ENCODE measurements at places on chromosomes 3 and 15.

DNA sequence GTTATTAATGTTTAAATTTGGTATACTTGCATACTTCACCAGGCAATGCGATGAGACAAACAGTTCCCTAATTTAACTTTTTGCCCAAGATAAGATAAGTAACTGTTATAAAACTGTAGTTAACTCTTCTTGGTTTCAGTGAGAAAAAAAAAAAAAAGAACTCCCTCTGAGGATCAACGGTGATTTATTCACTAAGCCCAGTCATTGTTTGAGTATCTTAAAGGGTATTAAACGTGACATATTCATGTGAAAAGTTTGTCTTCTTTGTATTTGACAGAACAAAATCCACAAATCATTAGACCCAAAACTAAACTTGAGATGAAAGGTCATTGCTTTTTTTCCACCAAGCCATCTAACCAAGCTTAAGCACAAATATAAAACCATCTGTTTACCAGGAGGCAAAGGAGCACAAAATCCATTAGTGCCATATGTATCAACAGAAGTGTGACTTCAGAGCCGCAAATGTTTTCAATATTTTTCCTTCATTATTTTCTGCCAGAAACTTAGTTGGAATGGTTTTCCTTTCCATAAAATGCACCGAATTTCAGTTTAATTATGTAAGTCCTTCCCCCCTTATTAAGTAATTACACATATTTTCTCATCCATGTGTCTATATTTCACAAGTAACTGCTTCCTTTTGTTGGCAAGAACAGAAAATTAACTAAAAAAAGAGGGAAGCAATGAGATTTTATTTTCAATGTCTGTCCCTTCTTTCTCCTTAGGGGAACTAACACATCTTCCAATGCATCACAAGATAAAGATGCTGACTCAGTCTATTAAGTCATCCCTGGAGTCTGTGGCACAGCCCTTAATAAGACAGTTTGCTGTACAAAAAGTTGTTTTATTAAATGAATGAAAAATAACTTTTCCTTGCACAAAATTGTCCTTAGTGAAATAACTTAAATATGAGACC is 92.2 kb upstream of the RAP2B start:
- no peak for DNase-seq

- DNase-seq, result peak; percentile 9
These were observed 473 bp downstream of the FHIT start for GRCh38 chr3:61250784-61251173.

DNA sequence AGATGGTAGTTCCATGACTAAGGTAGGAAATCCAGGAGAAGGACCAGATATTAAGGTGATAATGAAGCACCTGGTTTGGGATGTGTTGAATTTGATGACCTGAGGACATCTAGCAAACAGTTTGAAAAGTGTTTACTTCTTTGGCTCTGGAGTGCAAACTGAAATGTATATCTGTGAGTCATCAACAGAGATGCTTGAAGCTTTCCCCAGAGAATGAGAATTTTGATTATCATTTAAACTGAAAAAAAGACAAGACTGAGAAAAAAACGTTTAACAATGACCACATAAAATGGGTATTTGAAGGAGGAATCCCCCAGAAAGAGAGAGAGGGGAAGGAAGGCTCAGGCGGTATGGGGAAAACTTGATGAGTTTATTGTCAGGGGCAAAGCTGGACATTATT is 20.7 kb upstream of the GSK3B start:
- DNase-seq, result no peak

GRCh38 chr15:42286445-42287029 is 13.3 kb upstream of the TMEM87A start:
- DNase-seq, result no peak

DNA sequence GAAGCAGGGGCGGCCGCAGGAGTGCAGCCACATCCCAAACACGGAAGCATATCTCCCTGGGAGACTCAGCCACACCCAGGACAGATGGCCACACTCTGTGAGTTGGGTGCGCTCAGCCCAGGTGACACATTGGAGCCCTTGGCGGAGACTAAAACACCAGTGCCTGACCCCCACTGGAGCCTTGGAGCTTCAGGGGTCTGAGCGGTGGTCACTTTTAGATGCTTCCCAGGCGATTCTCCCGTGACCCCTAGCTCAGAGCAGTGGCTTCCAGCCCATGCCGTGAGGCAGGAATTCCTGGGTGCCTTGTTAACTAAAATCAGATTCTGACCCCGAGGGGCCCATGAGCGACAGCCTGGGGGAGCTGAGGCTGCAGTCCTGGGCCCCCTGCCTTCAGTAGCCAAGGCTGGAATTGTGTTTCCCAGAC is 54.5 kb downstream of the PLXNA1 start:
- no peak for DNase-seq

GRCh38 chr3:82736696-82737277 is 975.3 kb upstream of the GBE1 start:
- DNase-seq, result no peak

- no peak for DNase-seq
These were observed 64.4 kb downstream of the FRMD4B start for GRCh38 chr3:69321301-69322157.

DNA sequence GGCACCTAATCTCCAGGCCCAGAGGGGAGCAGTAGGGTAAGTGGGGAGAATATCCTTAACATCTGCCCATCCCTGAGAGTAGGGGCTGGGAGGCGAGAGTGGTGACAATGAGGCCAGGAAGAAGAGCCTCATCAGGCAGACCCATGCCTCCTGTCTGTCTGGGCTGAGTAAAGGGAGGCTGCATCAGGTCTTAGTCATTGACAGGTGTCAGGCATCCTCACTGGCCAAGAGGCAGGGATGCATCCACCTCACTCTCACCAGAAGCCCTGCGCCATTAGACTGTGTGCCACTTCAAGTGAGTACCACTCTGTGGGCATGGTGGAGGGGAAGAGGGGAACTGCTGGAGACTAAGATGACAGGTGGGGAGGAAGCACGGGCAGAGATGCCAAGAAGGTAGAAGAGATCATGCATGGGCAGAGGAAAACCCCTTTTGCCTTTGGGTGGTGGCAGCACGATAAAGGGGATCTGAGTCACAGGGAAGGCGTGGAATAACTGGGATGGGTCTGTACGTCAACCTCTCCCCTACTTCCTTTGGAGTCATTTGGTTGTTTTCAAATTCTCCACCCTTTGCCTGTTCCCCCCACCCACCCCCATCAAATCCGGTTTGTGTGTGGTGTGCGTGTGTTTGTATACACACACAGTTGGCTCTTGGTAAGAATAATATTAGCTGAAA is 14.1 kb downstream of the ANAPC13 start:
- no peak for DNase-seq

- DNase-seq, result no peak
These were observed 1025.0 kb downstream of the ZPLD1 start for GRCh38 chr3:103459815-103460214.

DNA sequence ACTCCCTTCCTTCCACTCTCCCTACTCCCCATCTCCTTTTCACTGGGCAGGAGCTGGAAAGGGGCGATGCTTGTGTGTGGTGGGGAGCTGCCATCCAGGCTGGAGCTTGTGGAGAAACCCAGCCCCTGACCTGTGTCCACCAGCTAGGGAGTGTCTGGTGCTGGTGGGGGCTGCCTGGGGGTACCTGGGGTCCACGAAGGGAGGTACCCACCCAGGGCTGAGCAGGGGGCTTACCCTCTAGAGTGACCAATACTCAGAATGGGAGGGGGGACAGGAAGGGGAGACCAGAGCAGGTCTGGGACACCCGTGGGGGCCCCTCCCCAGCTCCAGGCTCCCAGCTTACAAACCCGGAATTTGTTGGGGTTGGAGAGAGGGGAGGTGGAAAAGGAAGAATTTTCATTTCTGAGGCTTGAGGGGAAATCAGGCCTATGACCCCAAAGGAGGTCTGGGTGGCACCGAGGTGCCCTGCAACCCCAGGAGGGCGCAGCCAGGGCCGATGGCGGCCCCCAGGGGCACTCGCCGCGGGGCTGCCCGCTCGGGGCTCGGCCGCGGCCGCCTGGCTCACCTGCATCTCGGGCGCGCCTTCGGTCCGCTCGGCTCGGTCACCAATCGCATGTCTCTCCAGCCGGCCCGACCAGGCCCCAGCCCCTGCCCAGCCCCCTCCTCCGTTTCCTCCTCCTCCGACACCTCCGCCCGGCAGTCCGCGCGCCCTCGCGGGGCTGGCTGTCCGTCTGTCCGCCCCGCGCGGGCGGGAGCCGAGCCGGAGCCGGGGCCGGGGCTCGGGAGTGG is 773 bp downstream of the LINGO1 start:
- DNase-seq, result peak; percentile 67

GRCh38 chr3:120111898-120112297 is 17.7 kb upstream of the GSK3B start:
- no peak for DNase-seq

- peak; percentile 57 for DNase-seq
These were observed 489 bp downstream of the CSPG5 start for GRCh38 chr3:47578119-47578632.

GRCh38 chr15:47750030-47750739 is 32.9 kb downstream of the SEMA6D start:
- no peak for DNase-seq

DNA sequence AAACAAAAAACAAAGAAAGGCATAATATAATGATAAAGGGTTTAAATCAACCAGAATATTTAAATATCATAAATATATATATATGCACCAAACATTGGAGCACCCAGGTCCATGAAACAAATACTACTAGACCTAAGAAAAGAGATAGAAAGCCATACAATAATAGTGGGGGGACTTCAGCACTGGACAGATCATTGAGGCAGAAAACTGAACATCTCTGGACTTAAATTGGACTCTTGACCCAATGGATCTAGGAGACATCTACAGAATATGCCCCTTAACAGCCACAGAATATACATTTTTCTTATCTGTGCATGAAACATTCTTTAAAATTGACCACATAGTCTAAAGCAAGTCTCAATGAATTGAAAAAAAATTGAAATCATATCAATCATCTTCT is 48.7 kb upstream of the CD96 start:
- DNase-seq, result no peak

DNA sequence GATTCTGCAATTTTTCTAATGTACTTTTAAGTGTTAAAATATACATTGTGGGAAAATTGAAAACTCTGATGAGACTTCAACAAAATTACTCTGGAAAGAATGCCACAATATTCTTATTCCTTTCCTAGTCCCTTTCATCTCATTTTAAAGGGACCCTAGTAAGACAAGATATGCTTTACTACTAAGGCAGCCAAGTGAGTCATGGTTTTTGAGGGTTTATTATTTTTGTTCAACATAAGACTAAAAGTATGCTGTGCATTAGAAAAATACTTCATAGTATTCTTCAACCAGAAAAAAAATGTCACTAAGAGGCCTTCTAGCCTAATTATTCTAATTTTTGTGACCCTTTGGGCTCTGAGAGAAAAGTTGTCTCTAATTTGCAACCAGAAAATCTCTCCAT is 7.4 kb downstream of the IL12A start:
- DNase-seq, result no peak
